ENCODE measurements at places on chromosomes 5 and 9.

DNA sequence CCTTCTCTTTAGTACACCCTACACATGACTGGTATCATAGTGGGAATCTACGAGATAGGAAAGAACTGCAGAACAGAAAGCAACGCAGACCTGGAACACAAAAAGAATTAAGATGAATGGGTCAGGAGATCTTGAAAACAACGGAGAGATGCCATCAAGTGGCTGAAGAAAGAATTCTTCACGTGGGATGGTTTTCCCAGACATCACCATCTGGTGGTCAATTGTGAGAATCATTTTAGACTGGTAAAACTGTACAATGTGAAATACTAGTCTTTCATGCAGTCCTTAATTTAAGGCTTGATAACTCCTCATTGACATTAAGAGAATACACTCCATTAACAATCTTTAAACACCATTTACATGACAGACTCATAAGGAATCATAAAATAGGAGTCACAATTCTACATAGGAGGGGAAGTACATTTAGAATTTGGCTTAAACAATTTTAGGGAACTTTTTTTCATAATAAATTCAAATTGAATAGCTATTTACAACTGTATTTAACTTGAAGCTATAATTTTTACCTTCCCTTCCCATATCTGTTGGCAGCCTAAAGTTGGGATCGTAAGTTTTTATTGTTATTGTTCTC lies 128.4 kb upstream of the TRPM3 start:
- no peak for DNase-seq

DNA sequence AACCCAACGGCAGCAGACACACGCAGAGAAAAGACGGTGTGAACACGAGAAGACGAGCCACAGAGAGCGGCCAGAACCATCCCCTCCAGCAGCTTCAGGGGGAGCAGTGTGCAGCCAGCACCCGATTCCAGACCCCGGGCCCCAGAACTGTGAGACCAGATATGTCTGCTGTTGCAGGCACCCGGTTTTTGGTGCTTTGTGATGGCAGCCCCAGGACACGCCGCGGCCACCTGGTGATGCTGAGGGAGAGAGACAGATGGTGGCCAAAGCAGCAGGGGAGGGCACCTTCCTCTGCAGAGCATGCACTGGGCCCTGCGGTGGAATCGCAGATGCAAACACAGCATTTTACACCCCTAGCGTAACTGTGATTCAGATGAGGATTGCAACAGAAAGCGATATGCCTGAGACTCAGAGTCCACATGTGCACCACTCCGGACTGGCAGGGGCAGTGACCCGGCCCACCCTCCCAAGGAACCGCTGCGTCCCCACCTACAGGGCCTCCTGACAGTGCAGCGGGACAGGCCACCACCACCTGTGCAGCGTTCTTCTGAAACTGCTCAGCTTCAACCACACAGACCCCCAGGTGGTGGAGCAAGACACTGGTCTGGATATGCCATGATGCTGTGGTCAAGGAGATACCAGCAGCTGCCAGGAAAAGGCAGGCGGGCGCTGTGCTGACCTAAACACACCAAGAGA lies 24.0 kb downstream of the ZDHHC11B start:
- no peak for DNase-seq

DNA sequence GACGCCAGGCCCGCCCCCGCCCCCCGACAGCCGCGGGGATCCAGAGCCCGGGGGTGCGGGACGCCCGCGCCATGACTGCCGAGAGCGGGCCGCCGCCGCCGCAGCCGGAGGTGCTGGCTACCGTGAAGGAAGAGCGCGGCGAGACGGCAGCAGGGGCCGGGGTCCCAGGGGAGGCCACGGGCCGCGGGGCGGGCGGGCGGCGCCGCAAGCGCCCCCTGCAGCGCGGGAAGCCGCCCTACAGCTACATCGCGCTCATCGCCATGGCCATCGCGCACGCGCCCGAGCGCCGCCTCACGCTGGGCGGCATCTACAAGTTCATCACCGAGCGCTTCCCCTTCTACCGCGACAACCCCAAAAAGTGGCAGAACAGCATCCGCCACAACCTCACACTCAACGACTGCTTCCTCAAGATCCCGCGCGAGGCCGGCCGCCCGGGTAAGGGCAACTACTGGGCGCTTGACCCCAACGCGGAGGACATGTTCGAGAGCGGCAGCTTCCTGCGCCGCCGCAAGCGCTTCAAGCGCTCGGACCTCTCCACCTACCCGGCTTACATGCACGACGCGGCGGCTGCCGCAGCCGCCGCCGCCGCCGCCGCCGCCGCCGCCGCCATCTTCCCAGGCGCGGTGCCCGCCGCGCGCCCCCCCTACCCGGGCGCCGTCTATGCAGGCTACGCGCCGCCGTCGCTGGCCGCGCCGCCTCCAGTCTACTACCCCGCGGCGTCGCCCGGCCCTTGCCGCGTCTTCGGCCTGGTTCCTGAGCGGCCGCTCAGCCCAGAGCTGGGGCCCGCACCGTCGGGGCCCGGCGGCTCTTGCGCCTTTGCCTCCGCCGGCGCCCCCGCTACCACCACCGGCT lies 1.0 kb downstream of the FOXE1 start:
- DNase-seq: peak; percentile 51

- no peak for DNase-seq
Measured at GRCh38 chr5:133063965-133064364, 12.2 kb downstream of the HSPA4 start.

- DNase-seq: no peak
Measured at GRCh38 chr5:39273314-39273954, 54.1 kb upstream of the FYB1 start.

GRCh38 chr9:107025260-107026035 lies 162.5 kb downstream of the ZNF462 start:
- DNase-seq: no peak

GRCh38 chr9:136399176-136400037 lies 563 bp downstream of the SNAPC4 start:
- peak; percentile 55 for DNase-seq

DNA sequence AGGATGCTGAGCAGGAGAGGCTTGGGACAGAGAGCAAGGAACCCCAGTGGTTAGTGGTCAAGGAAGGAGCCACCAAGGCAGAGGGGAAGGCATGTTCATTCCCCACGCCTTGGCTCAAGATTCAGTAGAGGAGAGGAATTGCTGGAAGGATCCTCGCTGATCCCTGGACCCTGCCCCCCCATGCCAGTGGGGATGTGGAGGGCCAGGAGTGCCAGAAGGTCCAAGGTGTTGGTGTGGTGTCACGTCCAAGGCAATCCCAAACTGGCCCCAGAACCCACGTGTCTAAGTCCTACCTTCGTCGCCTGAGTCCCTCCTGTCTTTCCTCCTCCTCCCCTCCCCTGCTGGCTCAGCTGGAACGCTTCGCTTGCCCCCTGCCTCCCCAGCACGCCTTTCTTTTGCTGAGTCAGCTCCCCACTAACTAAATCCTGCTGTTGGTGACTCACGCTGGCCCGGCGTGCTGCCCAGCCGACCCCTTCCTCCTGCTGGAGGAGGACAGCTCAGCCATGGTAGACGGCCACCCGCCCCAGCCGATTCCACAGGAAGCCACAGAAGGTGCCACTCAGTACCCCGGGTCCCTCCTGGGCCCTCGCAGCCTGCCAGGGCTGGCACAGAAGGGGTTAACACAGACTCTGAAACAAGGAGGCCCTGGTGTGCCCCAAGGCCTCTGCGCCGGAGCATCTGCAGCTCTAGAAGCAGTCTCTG lies 37.6 kb upstream of the ORM1 start:
- DNase-seq: no peak

- DNase-seq: no peak
Measured at GRCh38 chr5:173501271-173501670, 115.2 kb downstream of the BOD1 start.

- no peak for DNase-seq
Measured at GRCh38 chr5:81553567-81554212, 159.8 kb upstream of the ACOT12 start.

DNA sequence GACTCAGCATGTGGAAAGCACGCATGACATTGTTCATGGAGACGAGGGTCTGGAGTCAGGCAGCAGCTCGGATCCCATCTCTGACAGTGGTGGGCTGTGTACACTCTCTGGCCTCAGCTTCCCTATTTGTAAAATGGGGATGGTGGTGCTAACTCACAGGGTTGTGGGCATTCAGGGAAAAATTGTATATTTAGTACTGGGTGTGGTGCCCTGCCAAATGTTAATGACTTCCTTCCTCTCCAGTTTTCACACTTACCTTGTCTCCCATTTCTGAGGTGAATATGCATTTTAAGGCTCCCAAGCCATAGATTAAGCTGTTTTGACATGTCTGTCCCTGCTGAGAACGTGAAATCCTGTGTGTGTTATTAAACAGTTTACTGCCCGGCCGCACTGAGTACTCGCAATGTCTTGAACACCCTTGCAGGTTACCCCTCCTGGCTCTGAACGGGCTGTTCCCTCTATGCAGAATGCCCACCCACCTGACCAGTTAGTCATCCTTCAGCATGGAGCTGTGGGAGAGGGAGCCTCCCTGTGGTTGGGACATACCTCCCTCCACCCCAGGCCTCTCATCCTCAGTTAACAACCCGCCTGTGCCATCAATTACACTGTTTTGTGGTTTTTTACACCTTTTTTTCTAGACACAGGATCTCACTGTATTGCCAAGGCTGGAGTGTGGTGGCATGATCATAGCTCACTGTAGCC lies 25.8 kb downstream of the TJP2 start:
- DNase-seq: no peak

Measured in stimulated activated naive B cell treated with anti-CD40 and anti-IgM and Interleukin-4, amounts not matched to agents 10 μg/mL and 1 μg/mL and 100 μg/mL, for 72 hours (primary cell).